ENCODE measurements at places on chromosomes 4 and X.

GRCh38 chrX:437661-438390, 51.1 kb upstream of the PPP2R3B start:
- no peak overlapping the region for H3K4me3 ChIP-seq
- peaks cover 5% of the 10 kb centered on the region for H3K27me3 ChIP-seq
- no peak for DNase-seq
- H3K27ac ChIP-seq, result no peak overlapping the region
- H3K36me3 ChIP-seq, result peaks cover 2% of the 10 kb centered on the region
- H3K4me1 ChIP-seq, result no peaks in the 10 kb centered on the region

GRCh38 chr4:38190717-38191178, 230.6 kb downstream of the PTTG2 start:
- DNase-seq, result no peak
- H3K27ac ChIP-seq, result no peak overlapping the region
- no peak overlapping the region for H3K4me3 ChIP-seq
- H3K27me3 ChIP-seq, result peaks cover 6% of the 10 kb centered on the region

GRCh38 chrX:20461576-20461975, 194.9 kb upstream of the RPS6KA3 start:
- no peak for DNase-seq
- no peak overlapping the region for H3K27ac ChIP-seq
- peaks cover 7% of the 10 kb centered on the region for H3K36me3 ChIP-seq
- peaks cover 34% of the 10 kb centered on the region for H3K4me1 ChIP-seq
- no peaks in the 10 kb centered on the region for H3K27me3 ChIP-seq
- no peak overlapping the region for H3K4me3 ChIP-seq

- peaks cover 5% of the 10 kb centered on the region for H3K4me1 ChIP-seq
- no peak for DNase-seq
- H3K27ac ChIP-seq, result no peak overlapping the region
- H3K27me3 ChIP-seq, result peaks cover 14% of the 10 kb centered on the region
- no peak overlapping the region for H3K4me3 ChIP-seq
- H3K36me3 ChIP-seq, result no peaks in the 10 kb centered on the region
Measured at GRCh38 chr4:10893395-10893794, 208.8 kb upstream of the CLNK start.

DNA sequence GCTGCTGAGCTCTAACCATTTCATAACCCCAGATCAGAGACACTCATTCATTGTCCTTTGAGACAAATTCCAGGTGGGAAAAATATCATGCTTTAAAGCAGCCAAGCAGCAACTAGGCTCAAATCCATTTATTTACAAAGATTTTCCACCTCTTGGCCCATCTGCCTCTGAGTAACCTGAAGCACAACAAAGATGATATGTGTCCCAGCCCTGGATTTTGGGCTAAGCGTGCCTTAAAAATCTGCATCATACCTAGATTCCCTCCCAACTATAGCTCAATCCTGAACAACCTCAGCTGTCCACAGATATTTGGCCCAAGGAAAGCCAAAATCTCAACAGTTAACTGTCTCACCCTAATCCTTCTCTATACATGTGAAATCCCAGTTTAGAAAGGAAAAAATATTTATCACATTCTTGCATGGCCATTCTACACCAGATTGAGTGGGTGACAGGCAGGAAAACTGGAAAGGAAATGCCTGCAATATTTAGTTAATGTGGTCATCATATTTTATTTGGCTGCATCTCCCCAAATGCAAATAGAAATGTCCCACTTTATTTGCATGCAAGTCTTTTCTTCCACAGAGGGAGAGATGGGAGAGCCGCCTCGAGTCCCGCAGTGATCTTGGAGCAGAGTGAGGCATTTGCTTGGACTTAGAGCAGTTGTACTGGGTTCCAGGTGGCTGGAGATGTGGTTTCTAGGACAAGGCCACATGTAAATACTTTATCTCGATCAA, 146.4 kb upstream of the EOLA2 start:
- no peak for DNase-seq
- H3K27me3 ChIP-seq, result no peaks in the 10 kb centered on the region
- no peak overlapping the region for H3K27ac ChIP-seq
- no peaks in the 10 kb centered on the region for H3K4me1 ChIP-seq
- H3K36me3 ChIP-seq, result no peaks in the 10 kb centered on the region
